Activated gamma-delta T cell treated with Interleukin-2 at 50 U/mL for 16 hours (primary cell): ENCODE measurements at places on chromosomes 12 and 14.

GRCh38 chr12:29744365-29744764 lies 39.4 kb downstream of the TMTC1 start:
- no peak for DNase-seq

- peak; percentile 68 for DNase-seq
Observed at GRCh38 chr14:22071006-22071405, 397.4 kb upstream of the OR4E1 start.

DNA sequence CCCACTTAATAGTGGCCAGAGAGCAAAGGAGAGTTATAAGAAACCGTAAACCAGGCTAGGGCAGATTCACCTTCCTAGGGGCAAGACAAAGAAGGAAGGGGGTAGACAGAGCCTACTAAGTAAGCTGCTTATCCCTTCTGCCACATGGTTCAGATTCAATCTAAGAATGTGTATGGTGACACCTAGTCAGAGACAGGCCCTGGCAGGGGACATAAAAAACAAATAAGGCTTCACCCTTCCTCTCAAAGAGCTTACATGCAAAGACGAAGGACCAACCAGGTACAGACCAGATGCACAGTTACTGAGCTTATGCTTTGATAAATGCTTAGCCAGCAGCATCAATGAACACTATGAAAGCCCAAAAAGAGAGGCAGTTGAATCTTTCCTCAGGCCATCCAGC lies 4.4 kb downstream of the CYP27B1 start:
- no peak for DNase-seq

GRCh38 chr14:66638689-66639088 lies 130.7 kb downstream of the GPHN start:
- no peak for DNase-seq

- DNase-seq: no peak
Observed at GRCh38 chr14:24095271-24096068, 1.4 kb downstream of the PCK2 start.

DNA sequence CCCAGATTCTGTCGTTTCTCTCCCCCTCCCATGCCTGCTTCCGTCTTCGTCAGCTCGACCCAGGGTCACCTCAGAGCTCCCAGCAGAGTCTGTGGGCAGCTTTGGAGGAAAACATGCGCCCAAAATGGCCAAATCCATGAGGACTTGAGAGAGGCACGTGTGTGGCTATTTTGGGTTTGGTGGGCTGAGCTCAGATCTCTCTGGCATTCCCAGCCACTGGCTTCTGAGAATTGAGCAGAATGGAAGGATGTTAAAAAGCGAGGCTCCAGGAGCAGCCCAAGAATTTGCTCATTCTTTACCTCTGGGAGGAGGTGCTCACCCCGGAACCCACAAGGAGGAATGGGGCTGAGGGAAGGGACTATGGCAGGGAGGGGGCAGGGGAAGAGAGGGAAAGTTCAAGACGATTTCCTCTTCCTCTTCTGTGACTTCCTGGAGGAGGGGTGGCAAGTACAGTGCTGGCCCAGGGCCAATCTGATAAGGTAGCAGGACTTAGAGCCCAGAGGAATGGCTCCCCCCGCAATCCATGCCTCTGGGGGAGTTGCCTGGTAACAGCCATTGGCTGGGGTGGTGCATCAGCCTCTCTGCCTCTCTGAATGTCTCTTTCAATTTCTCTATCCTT lies 20.1 kb downstream of the TSPAN9 start:
- DNase-seq: no peak

DNA sequence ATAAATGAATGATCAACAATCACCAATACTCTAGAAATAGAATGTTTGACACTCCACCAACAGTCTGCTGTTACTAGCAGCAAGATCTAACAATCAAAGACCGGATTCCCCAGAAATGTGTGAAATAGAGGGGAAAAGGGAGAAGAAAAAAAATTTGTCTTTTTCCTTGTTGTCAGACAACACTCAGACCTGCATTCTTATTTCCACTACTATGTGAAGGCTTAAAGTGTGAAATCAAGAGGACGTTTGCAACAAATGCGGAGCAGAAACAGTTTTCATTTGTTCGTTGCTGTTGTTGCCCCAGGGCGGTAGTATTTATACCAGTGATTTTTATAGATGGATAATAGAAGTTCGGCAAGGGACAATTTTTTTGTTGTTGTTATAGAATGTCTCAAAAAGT lies 9.2 kb downstream of the NKX2-1 start:
- no peak for DNase-seq

DNA sequence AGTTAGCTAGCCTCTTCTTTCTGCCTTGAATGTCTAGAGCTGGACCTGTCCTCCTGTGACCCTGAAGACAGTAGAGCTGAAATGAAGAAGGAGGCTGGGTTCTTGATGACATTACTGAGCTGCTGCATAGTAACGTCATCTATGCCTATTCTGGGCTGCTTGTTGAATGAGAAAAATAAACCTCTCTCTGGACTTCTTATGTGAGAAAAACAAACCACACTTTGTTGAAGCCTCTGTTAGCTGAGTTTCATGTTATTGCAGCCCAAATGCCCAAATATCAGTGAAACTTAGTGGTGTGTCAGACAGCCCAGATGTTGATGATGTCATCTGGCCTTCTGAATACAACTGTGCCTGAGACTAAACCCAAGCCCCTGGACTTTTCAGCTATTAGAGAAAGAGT lies 67.0 kb upstream of the MAX start:
- DNase-seq: no peak

- no peak for DNase-seq
Observed at GRCh38 chr12:32390572-32391219, 8.7 kb upstream of the FGD4 start.

DNA sequence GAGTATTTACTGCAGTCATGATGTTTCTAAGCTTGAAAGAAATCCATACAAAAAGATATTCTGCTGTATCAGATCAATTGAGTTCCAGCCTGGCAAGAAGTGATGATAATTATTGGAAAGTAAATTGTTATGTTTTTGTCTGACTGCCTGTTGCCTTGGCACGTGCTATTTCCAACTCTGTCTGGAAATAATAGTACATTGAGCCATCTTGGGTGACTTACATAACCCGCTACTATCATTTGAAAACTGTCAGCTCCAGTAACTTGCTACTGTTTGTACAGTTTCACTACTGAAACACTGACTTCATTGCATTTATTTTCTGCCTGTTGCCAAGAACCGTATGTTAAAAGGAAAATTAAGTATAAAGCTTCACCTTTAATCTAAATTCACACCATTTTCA lies 318.6 kb downstream of the ITPR2 start:
- DNase-seq: no peak

DNA sequence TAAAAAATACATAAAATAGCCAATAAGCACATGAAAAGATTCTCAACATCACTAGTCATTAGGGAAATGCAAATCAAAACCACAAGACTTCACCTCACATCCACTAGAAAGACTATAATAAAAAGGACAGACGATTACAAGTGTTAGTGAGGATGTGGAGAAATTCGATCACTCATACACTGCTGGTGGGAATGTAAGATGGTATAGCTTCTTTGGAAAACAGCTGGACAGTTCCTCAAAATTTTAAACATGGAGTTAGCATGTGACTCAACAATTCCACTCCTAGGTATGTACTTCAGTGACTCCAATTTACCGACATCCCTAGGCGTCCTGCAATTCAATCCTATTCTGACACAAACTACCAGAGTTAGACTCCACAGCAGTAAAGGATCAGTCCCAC lies 13.7 kb downstream of the TRIM9 start:
- DNase-seq: no peak

DNA sequence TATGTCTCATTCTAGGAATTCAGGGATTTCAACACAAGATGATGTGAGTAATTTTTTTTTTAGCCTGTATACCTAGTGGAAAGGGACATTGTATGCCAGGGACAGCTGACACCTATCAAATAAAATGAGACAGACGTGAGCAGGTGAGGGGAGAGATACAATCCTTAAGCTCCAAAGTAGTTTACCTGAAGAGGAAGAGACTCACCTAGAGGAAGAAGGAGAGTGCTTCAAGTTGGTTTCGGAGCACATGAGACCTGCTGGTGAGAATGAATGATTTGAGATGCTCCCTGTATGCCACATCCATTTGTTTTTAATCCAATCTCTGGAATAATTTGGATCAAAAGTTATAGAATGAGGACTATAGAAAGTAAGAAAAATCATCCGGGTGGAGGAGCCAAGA lies 915.4 kb upstream of the FBXO33 start:
- DNase-seq: no peak

GRCh38 chr12:57707250-57707649 lies 13.3 kb downstream of the OS9 start:
- no peak for DNase-seq

DNA sequence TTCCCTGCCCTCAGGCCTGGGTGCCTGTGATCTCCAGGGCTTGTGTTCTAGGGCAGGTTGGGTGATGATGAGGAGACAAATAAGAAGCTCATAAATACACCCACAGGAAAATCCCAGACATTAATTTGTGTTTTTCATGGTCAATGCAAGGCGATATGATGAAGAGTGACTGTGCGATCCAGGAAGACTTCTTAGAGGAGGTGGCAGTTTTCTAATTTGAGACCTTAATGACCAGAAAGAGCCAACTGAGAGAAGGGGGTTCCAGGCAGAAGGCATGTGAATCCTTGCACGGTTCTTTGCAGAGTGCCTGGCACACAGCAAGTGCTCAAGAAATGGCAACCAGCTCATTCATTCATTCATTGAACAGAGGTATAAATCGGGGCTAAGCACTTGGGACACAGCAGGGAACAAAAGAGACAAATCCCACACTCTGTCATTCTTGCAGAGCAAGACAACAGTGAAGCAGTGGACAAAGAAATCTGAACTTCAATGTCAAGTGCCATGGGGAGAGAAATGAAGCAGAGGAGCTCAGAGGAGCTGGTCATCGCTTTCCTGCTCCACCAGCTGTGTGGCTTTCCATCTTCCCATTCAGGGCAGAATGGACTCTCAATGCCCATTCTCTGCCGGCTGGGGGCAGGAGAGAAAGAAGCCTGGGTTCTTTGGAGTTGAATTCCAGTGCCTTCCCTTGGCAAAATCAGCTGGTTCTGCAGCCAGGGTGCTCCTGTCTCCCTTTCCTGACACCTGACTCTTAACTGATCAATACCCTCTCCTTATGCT lies 128.3 kb downstream of the AACS start:
- DNase-seq: no peak

GRCh38 chr14:23439107-23439835 lies 3.8 kb upstream of the MYH7 start:
- no peak for DNase-seq

DNA sequence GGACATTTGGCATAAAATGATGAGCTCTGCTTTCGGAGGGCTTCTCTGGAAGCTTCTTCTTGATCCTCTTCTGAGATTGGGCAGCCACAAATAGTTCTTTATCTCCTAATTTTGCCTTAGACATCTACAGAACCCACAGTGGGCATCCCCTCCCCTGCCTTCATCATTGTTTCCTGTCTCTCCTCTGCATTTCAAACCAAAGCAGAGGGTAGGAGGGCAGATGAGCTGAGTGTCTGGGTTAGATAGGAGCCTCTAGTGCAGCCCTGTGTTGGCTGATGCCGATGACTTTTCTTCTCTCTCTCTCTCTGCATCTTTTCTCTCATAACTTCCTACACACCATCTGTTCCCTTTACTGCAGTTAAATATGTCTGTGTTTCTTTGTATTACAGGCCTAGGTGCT lies 8.5 kb upstream of the IL26 start:
- DNase-seq: no peak

GRCh38 chr14:61459229-61459628 lies 137.8 kb downstream of the PRKCH start:
- DNase-seq: no peak

- no peak for DNase-seq
Observed at GRCh38 chr12:90940872-90941499, 14.0 kb downstream of the CCER1 start.

DNA sequence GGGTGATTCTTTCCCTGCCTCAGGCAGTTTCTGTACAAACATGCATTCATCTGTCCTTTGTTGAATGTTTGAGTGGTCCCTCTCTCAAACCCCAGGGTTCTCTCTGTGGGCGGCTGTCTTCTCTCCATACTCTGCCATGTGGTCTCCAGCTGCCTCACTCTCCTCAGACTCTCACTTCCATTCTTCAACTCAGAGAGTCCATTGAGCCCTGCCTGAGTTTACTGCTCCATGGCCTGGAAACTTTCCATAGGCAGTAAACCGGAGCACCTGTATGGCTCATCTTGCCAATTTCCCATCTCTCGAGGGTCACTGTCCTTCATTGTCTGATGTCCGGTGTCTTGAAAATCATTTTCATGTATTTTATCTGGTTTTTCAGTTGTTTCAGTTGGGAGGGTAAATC lies 11.3 kb downstream of the C14orf132 start:
- no peak for DNase-seq

- no peak for DNase-seq
Observed at GRCh38 chr12:24900196-24900595, 48.7 kb downstream of the BCAT1 start.

- DNase-seq: no peak
Observed at GRCh38 chr14:20935303-20935984, 19.8 kb upstream of the RNASE2 start.

DNA sequence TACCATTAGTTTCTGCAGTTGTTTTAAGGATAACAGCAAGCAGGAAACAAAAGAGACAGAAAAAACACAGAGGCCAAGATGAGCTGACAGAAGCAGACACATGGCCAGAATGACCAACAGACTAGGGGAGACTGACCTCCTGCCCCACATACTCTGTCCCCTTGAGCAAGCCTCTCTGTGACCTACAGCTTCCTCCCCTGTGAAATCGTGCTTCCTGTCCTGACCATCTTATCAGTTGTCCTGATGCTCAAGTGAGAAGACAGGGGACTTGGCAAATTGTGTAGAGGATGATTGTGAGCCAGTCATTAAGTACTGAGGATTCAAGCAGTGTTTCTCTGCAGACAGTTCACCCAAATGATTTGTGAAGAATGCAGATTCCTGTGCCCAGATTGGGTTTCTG lies 229.0 kb downstream of the SLC41A2 start:
- DNase-seq: no peak

DNA sequence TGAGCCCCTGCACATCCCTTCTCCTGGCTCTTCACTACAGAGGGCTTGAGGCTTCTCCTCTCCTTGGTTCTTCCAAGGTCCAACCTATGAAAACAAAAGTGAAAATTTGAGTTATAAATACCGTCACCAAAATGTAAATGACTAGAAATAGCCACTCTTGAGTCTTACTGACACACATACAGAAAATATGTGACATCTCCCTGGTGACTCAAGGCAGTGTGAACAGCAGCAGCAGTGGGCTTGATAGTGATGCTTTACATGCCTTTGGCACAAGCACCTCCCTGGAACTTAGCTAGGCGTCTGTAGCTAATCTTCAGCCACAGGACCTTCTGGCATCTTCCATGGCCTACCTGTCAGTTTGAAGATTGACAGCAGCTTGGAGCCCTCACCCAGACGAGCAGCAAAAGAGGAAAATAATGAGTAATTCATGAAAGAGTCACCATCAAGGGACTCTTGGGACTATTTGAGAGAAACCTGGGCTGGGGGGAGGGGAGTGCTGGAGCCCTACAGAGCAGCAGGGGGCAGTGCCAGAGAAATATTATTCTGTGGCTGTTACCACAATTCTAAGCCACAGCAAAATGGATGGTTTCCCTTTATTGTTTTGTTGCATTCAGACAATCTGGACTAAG lies 158.0 kb downstream of the KCNK10 start:
- no peak for DNase-seq

DNA sequence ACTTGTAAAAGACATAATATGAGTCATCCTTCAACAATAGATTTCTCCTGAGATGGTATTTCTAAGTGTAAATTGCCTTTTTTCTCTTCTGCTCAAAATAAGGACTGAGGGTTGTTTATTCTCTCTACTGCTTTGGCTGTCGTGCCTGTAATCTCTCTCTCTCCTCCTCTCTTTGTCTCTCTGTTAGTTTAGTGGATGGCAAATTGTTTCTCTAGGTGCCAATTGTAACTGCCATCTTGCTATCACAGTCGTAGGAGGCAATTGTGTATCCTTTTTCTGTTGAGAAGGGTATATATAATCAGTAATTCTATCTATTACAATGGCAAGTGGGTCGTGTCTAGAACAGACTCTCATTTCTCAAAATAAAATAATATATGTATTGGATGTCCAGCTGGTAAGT lies 545.0 kb upstream of the FBXO33 start:
- DNase-seq: no peak
